ENCODE measurements at places on chromosomes 2 and 18.
A peak's percentile ranks its signal among the peaks of the same experiment; 100 is the strongest.

- DNase-seq: no peak
These were observed 38.9 kb downstream of the ADCY3 start for GRCh38 chr2:24881158-24881557.

DNA sequence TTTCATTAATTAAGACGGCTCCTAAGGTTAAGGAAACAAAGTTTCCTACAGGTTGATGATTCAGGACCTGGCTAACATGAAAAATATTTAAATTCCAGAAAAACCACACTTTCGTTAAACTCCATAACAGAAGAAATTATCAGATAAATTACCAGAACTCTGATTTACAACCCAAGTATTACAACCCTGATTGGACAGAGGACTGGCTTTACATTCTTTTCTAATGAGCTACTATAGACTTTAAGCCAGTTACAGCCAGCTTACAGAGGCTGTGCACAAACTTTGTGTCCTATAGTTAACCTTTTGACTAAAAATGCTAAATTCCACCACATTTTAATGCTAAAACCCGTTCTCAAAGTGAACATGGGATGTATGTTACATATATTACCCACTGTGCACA lies 458.6 kb downstream of the KCNJ3 start:
- no peak for DNase-seq

DNA sequence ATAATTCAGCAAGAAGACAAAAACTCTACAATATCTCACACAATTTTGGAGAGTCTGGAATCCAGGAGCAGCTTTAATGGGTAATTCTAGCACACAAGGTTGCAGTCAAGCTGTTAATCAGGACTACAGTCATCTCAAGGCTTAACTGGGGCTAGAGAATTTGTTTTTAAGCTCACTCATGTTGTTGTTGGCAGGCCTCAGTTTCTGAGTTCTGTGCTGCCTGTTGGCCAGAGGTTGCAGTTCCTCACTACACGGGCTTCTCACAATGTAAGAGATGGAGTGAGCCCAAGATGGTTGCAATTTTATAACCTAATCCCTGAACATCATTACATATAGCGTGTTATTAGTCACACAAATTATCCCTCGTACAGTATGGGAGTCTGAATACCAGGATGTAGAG lies 50.6 kb upstream of the TMEFF2 start:
- no peak for DNase-seq

GRCh38 chr2:240254337-240255164 lies 114.1 kb upstream of the OTOS start:
- DNase-seq: no peak

- DNase-seq: no peak
These were observed 239.8 kb downstream of the HAUS1 start for GRCh38 chr18:46343931-46344372.

GRCh38 chr2:97966545-97967215 lies 29.1 kb downstream of the TMEM131 start:
- DNase-seq: no peak

DNA sequence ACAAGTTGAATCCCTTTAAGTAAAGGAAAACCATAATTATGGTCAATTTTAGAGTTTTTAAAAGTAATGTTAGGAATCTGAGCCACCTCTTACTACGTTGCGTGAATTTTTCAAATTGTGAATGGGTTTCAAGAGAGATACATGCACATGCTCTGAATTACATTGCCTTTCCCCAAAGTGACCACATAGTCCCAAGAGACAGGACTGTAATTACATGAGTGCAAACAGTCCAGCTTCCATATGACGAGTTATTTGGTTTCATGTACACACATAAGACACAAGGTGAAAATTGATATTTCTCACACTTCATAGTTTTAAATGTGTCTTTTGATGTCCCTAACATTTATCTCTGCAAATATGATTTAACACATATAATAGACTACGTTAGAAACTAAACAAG lies 850.8 kb downstream of the LRP1B start:
- DNase-seq: no peak

- no peak for DNase-seq
These were observed 335 bp downstream of the TRAK2 start for GRCh38 chr2:201450954-201451291.

DNA sequence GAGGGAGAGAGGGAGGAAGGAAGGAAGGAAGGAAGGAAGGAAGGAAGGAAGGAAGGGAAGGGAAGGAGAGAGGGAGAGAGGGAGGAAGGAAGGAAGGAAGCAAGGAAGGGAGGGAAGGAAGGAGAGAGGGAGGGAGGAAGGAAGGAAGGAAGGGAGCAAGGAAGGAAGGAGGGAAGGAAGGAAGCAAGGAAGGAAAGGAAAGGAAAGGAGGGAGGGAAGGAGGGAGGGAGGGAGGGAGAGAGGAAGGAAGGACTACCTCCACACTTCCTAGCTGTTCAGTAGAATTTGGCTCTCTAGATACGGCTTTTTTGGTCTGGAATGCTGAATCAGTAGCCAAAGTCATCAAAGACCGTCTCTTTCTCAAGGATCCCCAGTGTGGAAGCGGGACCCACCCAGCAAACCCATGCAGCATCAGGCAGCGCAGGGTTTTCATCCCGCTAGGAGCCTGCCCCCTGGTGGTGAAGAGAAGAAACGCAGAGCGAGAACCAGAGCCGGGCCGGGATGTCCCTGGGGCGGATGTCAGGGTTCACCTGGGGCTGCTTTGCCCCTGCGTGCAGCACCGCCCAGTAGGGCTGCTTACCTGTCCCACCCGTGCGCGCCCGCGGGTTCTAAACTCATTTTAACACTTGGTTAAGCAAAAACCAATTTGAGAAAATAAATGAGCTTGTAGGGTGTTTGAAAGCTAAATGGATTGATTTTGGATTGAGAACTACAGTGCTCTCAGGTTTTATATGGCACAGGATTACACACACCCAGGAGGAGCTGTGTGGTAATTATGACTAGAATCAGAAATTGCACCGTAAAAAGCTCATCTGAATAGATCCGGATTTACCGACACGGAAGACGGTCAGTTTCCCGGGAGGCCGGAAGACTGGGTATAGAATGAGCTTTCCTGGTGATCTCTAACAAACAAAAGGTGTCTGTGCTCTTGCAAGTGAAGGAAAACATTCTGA lies 48.1 kb upstream of the ARL4C start:
- peak; percentile 62 for DNase-seq

DNA sequence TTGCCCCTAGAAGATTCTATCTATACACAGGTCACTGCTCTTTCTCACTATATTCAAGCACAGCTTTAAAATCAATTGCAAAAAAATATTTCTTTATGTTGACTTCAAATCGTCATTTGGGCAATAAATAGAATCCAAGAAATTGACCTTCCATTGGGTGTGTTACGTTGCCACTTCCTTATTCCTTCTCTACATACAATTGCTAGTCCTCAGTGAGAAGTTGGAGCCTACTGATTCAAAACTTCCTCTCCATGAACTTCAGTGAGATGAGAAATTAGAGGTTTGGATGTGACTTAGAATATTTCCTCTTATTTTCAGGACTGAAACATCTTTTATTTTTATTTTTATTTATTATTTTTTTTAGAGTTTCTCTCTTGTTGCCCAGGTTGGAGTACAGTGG lies 40.3 kb downstream of the PMAIP1 start:
- no peak for DNase-seq

DNA sequence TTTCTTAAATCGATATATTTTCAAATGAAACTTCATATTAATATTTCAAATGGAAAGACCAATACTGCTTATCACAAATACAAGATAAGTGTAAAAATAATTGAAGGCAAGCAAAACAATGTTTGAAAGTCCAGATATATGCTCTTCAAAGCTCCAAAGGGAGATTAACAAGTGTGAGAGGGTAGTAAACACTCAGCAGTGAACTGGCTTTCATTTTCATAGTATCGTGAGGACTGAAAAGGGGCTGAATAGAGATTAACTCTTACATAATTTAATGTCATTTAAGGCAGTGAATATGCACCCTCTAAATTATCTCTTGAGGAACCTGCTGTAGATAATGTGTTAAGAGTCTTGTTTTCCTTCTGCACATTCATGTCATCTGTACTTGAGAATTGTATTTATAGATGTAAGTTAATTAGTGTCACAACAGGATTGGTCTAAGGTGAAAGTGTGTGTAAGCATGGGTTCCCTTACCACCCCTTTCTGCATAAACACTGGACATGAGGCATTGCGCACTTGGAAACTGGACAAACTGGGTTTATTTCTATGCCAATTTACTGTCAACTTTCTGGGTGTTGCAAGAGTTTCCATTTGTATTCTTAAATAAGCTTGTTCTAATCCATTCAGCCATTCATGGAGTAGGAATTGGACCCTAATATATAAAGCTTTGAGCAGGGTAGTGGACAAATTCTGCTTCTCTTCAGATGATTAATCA lies 76.7 kb upstream of the SESTD1 start:
- no peak for DNase-seq

DNA sequence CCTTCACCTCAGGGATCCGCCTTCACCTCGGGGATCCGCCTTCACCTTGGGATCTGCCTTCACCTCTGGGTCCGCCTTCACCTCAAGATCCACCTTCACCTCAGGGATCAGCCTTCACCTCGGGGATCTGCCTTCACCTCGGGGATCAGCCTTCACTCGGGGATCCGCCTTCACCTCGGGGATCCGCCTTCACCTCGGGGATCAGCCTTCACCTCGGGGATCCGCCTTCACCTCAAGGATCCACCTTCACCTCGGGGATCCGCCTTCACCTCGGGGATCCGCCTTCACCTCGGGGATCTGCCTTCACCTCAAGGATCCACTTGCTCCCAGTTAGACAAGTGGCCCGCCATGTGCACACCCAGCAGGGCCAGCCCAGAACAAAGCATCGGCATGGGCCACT lies 7.3 kb downstream of the KIF1A start:
- DNase-seq: no peak

DNA sequence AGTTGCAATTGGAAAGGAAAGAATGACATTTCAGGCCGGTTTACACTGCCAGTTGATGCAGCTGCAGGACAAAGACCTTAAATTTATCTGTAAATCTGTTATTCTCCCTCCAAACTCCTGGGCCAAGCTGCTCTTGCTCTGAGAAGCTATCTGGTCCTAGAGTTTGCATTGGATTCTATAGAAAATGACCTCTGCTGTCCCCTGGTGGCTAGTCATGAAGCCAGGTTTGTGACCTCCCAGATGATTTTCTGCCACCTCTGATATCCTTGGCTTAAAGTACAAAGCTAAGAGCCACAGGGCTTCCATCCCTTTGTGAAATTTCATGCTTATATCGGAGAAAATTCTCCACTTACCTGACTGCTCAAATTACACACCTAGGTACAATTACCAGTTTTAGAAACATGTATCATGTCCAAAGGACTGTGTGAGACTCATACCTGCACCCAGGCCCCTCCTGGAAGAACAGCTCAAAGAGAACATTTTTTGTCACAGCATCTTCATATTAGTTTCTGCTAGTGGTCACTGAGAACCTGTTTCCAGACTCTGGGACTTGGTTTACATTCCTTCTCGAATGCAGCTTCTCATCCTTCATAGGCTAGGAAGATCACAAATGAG lies 28.9 kb upstream of the IER3IP1 start:
- no peak for DNase-seq

GRCh38 chr2:228527197-228527881 lies 345.9 kb upstream of the SPHKAP start:
- DNase-seq: no peak

DNA sequence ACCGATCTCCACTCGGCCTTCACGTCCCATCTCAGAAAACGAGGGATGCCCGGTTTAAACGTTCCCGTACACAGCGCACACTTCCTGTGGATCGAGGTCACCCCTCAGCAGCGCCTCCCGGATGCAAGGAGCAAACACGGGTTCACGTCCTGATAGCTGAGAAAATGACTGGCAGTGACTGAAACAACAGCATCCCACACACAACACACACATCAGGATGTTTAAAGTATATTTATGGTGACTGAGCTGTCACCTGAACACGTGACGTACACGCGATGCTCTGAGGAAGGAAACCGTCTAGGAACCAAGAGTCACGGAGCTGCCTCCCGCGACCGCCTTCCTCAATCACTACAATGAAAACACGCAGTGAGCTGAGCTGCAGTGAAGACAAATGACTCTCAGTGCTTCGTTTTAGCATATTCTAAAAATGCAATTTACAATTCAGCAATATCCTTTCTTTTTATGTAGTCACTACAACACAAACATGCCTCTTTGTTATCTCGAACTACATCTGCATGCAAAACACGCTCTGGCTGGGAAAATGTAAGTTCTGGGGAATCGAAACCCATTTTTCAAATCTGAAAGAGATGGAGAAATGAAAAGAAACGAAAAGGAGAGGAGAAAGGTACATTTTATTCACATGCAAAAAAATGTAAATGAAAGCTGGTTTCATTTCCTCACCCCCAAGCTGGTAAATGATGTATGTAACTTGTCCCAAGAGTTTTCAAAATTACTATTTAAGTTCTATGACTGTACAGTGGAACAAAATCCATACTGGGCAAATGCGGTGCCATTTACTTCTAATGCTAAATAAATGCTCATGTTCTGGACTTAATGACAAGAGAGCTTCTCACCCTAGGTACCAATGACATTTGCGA lies 19.8 kb downstream of the HDAC4 start:
- peak; percentile 50 for DNase-seq

- DNase-seq: no peak
These were observed 1069.3 kb upstream of the CNTNAP5 start for GRCh38 chr2:122955776-122956175.

DNA sequence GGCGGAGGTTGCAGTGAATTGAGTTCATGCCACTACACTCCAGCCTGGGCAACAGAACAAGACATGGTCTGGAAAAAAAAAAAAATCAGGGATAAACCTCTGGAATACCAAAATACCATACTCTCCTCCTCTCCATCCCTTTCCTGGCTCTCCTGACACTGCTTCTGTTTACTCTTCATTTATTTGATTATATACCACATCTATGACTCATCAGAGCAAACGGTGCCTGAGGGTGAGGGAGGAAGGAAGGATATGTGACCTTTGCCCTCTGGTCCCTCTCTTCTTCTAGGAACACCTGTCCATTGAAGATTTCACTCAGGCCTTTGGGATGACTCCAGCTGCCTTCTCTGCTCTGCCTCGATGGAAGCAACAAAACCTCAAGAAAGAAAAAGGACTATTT lies 30.0 kb downstream of the VIL1 start:
- DNase-seq: no peak

DNA sequence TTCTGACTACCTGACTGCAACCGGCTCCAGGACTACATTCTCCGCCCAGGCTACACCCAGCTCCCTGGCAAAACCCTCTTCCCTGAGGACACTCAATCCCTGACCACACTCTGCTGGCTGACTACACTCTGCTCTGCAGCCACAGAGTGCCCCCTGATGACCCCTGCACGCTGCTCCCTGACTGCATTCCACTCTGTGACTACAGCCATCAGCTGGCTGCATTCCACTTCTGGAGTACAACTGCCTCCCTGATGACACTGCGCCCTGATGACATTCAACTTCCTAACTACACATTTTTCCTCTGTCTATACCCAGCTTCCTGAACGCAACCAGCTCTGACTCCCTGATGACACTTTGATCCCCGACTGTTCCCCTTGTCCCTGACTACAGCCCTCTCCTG lies 71.3 kb upstream of the NRXN1 start:
- DNase-seq: no peak

GRCh38 chr2:71223767-71224333 lies 3.1 kb downstream of the PAIP2B start:
- DNase-seq: no peak

GRCh38 chr2:100213595-100213994 lies 71.2 kb upstream of the AFF3 start:
- no peak for DNase-seq

Measured in activated T-helper 9 cell treated with anti-CD3 and anti-CD28 coated beads, Interleukin-2, amount 50 U/mL, for 16 hours (primary cell).